M059J (cell line): ENCODE measurements at places on chromosomes 5 and 9.

GRCh38 chr9:93523518-93524144 is 52.8 kb upstream of the PHF2 start:
- no peak for DNase-seq

DNA sequence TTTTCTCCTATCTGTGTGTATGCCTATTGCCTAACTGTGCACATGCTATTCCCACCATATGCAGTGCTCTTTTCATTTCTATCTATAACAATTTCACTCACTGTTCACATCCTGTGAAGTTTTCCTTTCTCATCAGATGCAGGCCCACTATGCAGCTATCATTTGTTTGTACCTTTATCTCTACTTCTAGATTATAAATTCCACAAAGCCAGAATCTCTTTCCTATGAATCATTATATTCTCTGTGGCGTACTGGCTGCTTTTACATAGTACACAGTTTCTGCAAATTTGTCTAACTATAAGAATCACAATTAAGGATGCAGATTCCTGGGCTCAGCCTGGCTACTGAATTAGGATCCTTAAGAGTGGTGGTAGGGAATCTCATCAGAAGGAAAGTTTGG is 600.8 kb upstream of the ARRDC3 start:
- peak; percentile 16 for DNase-seq

DNA sequence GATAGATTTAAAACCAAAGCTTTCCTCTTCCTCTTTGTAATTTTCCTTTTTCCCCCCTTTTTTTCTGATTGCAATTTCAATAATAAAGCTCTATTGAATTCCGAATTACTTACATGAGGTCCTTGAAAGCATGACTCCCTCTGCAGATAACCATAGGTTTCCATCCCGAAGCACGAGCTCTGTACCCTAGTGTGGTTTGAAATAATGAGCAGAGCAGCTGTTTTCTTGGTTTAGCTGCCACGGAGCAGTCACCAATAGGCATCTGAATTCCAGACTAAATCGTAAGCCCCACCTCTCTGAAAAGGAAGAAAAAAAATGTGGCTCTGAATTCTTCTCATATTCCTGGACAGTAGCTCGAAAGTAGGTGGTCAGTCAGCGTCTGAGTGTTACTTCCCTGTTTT is 18.5 kb upstream of the GNE start:
- peak; percentile 84 for DNase-seq

DNA sequence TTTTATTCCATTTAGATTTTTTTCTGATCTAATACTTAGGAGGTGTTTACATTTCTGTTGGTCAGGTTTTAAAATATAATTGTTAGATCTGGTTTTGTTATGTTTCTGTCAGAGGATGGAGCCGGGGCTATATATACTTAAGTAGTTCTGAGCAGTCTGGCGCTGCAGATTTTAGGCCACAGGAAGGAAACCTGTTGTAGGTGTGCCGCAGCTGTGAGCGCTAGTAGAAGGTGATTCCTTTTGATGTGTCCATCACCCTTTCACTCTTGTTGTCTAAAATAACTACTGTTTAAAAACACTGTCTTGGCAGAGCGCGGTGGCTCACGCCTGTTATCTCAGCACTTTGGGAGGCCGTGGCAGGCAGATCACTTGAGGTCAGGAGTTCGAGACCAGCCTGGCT is 17.0 kb downstream of the ZBTB34 start:
- DNase-seq = no peak

DNA sequence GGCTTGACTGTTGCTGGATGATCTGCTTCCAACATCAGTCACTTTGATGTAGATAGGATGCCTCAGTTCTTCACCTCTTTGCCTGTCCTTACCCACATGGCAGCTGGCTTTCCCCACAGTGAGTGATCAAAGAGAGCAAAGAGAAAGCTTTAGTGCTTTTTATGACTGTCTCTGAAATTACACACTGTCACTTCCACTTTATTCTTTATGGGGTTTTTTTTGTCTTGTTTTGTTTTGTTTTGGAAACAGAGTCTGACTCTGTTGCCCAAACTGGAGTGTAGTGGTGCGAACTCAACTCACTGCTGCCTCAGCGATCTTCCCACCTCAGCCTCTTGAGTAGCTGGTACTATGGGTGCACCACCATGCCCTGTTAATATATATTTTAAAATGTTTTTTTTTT is 32.4 kb upstream of the C5orf24 start:
- no peak for DNase-seq

DNA sequence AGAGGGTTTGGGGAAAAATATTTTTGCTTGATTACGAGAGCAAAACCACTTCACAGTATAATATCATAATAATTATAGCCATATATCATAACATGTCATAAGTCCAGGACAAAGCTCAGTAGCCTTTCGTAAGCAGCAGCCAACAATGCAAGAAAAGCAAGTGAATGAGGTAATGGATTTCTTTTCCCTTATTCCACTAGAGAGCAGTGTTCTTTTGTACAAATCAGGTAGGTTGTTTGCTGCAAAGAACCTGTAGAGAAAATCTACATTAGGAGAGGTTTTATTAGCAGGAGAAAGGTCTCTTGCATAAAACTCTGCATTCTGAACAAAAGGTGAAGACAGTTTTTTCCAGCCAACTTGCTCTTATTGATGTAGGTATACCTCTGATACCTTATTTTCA is 1033.4 kb downstream of the TLE4 start:
- peak; percentile 36 for DNase-seq

DNA sequence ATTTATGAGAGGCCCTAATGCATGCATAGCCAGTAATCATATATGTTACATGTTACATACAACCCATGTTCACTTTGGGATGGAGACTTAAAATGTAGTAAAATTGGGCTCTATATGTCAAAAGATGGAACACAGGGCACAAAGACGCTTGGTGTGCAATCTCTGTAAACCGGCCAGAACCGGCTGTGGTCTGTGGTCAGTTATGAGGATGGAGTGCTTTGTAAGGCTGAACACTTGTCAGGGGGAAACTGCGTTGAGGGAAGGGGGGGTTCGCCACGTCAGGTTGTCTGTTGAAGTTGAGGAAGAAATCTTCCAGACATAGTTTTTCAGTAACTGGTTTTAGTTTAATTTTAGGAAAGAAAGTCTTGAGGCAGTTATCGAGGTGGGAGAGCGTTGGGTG is 2.7 kb upstream of the CKMT2 start:
- DNase-seq = no peak

DNA sequence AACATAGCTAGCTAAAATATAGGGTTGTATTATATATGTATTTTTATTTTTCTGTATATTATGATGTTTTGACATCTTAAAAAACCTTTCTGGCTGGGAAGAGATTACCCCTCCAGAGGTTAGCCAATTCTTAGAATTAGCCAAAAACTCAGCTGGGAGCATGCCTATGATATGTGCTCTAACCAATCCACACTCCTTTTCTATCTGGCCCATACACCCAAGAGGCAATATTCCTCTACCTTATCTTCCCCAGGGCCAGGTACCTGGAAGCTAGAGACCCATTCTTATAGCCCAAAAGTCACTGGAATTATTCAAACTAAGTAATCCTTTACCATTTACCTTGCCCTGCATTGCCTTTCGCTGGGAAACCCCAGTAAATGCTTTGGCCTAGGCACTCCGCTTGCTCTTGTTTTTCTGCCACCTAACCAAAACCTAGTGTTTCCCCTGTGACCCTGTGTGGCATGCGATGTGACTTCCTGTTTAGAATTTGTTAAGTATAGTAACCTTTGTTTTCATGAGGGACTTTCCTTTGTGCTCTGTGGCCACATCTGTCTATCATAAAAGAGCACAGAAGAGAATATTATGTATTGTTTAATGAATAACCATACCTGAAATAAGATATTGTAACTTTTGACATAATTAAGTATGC is 37.4 kb downstream of the CSNK1G3 start:
- DNase-seq = no peak

- peak; percentile 28 for DNase-seq
Measured at GRCh38 chr5:180315762-180316212, 23.9 kb upstream of the MAPK9 start.
